Fibroblast of skin of back (primary cell): ENCODE measurements at places on chromosomes 4 and X.
A peak's percentile ranks its signal among the peaks of the same experiment; 100 is the strongest.

GRCh38 chr4:77446601-77447000, 159.0 kb upstream of the CXCL13 start:
- DNase-seq: no peak

DNA sequence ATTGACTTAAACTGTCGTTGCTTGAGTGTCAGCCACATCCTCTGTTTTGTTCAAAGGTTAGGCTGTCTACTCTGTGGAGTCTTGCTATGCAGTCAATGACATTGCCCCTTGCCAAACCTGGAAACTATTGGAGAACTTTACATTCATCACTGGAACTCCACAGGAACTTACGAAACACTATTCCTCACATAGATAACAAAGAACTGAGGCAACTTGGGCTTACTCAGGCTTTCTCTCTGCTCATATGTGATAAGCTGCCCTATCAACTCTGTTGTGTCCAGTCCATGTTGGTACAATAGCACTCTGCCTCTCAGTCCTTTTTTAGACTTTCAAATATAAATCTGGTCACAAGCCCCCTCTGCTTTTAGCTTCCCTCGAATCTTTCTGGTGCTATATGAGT, 9.4 kb downstream of the NPY5R start:
- DNase-seq: no peak

GRCh38 chrX:16989750-16990149, 43.3 kb downstream of the REPS2 start:
- no peak for DNase-seq

DNA sequence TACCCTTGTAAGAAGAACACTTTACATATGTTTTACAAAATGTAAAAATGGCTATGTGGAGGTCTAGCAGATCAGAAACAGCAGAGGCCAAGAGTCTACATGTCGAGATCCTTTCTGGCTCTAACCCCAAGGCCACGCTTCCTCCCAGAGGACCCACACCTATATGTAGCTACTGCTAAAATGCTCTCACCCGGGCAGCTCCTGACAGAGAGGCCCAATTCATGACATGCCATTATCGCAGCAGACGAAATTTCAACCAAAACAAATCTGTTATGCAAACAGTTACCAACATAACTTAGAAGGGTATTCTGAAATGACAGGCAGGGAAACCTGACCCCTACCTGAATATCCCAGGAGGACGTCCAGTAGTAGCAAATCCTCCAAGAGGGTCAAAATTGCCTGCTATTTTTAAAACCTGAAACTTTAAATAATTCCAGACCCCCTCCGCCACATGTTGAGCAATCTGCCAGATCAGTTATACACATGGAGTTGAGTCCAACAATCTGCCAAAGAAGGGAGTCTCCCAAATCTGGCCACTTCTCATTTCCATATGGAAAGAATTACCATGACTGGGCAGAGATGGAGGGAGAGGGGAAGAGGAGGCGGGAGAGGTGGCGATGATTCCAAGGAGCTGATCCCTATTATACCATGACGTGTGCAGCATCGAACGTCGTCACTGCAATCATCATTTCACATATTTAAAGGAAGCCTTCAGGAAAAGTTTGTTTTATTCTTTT, 192.9 kb upstream of the TBL1X start:
- DNase-seq: peak; percentile 3

DNA sequence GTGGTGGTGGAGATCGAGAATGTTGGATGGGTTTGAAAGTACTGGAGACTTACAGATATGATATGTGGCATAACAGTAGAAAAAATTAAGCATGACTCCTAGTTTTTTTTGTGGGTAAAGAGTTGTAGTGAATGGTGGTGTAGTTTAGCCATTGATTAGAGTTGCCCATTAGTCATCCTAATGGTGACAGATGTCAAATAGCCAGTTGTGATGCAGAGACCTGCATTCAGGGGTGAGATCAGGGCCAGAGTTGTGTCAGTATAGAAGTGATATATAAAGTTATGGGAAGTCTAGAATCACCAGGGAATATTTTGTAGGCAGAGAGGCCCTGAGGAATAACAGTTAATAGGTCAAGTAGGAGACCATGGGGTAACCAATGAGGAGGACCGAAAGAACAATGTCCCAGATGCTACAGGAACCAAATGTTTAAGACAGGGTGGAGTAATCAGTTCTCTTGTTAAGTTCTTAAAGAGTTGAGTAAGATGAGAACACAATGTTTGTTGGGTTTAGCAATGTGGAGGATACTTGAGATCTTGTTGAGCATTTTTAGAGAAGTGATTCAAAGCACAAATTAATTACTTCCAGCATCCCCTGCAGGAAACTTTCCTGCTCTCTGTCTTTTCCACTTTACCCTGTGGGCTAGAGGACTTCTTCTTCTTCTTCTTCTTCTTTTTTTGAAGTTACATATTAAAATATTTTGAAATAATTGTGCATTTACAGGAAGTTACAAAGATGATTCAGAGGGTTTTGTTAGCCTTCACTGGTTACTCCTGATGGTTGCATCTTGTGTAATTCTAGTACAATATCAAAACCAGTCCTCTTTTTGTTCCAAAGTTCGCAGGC, 13.3 kb downstream of the SGMS2 start:
- no peak for DNase-seq

- DNase-seq: no peak
Observed at GRCh38 chr4:124726269-124726668, 13.7 kb upstream of the ANKRD50 start.

DNA sequence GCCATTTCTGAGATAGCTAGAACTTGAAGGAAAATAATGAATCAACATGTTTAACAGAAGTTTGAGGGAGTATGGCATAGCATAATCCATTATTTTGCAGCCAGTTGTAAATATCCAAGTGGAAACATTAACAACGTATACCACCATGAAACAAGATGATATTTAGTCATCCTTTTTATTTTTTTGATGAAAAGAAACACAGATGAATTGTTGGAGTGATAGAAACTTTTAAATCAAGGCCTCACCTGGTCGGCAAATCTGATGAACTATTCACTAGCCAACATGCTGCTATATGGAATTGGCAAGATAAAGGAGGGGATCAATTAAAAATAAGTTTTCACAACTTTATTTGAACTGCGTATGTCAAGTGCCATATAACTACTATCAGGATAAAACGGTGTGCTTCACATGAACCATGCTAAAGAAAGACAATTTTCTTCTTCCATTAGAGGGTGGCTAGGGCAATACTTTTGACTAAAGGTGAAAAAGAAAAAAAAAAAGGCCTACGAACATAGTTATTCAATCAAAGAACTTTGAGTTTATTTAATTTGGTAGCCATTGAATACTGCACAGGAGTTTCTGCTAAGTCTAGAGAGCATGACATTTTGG, 510.7 kb downstream of the SPOCK3 start:
- no peak for DNase-seq

GRCh38 chr4:98516441-98517217, 141.8 kb downstream of the TSPAN5 start:
- DNase-seq: peak; percentile 42

GRCh38 chr4:40731792-40732245, 17.9 kb upstream of the NSUN7 start:
- DNase-seq: no peak

- DNase-seq: peak; percentile 34
Observed at GRCh38 chrX:123487669-123488068, 245.2 kb downstream of the THOC2 start.

- no peak for DNase-seq
Observed at GRCh38 chrX:136021160-136021559, 35.9 kb downstream of the SLC9A6 start.

GRCh38 chr4:6426571-6427438, 45.6 kb downstream of the PPP2R2C start:
- DNase-seq: no peak

DNA sequence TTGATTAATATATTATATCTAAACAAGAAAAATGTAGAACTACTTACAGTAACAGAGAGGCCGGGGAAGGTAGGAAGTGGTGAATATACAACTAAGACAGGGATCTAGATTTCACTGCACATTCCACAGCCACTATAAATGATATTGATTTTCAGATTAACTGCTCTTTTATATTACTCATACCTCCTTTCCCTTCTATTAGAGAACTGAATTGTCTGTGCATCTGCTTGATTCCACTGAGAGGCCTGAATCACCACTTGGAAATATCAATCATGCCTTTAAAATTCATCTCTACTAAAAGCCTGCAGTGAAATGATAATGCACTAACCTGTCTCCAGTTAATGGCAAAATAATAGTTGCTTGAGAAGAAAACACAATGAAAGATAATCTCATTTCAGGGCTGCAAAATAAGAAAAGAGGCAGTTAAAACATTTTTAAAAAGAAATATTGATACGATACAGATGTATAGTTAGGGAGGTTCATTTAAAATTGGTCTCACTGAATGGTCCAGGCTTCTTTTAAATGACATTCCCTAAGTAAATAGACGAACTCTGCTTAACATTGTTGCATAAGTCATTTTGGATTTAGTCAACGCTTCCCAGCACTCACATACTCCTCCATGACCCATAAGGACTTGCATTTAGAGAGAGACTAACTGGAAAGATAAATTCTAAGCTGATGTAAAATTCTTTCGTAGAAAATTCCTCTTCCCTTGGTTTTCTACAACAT, 3.8 kb downstream of the ANTXR2 start:
- peak; percentile 25 for DNase-seq

- no peak for DNase-seq
Observed at GRCh38 chr4:40245550-40245949, 48.7 kb downstream of the RHOH start.

DNA sequence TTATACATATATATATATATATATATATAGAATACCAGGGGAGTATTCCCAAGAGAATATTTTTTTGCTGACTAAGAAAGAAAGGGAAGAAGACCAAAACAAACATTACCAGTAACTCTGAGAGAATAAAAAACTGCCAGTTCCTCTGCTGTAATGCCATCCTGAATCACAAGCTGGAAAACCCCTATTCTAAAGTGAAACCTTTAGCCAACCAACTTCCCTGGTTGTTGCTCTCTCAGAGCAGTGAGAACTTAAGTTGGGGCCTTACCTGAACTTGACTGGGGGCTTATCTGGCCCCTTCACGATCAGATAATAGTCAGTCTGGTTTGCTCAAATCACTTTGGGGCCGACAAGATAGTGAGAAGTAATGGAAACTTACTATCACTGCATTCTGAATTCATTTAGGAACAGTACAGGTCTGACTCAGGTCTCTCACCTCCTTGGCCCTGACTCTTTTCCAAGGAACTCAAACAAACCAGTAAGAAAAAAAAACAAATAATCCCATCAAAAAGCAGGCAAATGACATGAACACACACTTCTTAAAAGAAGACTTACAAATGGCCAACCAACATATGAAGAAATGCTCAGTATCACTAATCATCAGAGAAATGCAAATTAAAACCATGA, 62.5 kb downstream of the CD40LG start:
- DNase-seq: peak; percentile 33

DNA sequence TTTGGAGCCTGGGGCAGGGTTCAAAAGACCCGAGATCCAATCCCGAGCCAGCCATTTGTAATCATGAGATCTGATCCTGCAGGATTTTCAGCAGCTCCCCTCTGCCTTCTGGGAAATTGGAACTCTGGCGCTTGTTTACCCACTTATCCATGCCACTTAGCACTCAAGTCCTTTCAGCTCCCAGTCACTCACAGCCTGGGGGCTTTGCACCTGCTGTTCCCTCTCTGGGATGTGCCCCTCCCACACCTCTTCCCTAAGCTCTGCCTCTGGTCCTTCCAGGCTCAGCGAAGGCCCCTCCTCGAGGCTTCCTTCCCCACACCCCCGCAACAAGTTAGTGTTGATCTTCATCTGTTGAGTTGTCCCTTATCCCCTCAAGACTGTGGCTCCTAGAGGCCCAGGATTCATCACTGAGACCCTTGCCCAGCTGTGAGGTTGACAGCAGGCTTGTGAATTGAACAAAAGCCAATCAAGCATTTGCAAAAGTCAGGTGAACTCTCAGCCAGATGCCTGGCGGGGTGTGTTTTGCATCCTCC, 99.1 kb upstream of the AFAP1 start:
- no peak for DNase-seq

- DNase-seq: no peak
Observed at GRCh38 chr4:37478151-37478550, 208.0 kb downstream of the RELL1 start.

DNA sequence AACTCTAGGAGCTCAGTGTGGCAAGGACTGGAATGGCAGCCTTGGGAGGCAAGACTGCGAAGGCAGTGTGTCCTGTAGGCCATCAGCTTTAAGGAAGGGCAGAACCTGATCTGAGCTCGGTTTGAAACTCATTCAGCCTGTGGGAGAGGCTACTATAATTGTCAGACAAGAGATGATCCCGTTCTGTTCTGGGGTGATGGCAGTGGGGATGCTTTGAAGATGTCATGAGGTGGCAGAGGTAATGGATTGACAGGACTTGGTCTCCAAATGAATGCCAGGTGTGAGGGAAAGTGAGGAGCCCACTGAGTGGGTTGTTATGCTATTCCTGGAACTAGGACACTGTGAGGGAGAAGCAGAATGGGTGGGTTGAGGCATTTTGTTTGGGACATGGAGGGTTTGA, 144.9 kb downstream of the PJA1 start:
- DNase-seq: no peak

- peak; percentile 58 for DNase-seq
Observed at GRCh38 chr4:74189331-74190043, 31.6 kb downstream of the MTHFD2L start.

DNA sequence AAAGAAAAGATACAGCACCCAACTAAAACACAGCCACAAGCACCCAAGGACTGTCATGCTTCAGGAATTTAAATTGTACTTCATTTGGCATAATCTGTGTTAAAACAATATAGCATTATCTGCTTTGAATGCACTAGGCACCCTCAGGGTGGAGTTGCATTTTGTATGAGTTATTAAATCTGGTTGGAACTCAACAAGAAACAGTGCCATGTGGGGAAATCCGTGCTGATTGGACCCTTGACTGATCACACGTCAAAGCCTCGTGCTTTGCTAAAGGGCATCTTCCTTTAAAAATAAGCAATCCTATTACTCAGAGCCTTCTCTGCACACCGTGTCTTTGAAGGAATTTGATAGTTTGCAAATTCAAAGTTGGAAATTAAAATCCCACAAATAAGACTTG, 35.4 kb downstream of the IGFBP7 start:
- DNase-seq: peak; percentile 94

- DNase-seq: no peak
Observed at GRCh38 chrX:429266-429825, 42.6 kb upstream of the PPP2R3B start.

- DNase-seq: no peak
Observed at GRCh38 chr4:185896817-185897488, 85.0 kb upstream of the SORBS2 start.

DNA sequence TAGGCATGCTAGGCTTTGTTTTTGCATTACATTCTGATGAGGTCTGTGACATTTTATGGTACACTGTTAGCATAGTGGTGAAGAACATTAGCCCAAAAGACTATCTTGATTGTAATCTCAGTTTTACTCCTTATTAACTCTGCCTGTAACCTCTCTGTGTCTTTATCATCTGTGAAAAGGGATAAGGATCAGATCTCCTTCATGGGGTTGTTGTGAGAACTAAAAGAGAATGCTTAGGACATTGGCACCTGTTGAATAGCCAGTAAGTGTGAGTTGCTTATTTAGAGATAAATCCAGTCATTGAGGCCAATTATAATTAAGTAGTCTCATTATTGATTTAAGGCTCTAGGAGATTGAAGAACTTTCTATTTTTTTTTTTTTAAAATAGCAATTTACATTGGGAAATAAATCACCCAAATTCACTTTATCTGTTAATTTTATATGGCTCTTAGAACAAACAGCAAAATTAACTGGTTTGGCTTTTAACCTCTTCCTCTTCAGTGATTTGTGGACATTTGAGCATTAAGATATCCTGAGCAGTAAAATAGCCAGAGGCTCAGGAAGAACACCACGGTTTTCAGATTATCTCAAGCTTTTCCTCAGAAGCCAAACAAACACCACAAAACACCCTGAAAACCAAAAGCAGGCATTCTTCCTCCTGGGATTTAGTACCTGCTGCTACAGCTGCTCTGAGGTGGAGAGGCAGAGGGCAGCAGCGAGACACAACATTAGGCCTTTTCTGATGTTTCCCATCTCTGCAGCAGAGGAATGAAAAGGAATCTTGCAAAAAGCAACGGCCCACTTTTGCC, 192.9 kb downstream of the ARHGAP10 start:
- DNase-seq: no peak
